ENCODE measurements at places on chromosomes 12 and 14.

DNA sequence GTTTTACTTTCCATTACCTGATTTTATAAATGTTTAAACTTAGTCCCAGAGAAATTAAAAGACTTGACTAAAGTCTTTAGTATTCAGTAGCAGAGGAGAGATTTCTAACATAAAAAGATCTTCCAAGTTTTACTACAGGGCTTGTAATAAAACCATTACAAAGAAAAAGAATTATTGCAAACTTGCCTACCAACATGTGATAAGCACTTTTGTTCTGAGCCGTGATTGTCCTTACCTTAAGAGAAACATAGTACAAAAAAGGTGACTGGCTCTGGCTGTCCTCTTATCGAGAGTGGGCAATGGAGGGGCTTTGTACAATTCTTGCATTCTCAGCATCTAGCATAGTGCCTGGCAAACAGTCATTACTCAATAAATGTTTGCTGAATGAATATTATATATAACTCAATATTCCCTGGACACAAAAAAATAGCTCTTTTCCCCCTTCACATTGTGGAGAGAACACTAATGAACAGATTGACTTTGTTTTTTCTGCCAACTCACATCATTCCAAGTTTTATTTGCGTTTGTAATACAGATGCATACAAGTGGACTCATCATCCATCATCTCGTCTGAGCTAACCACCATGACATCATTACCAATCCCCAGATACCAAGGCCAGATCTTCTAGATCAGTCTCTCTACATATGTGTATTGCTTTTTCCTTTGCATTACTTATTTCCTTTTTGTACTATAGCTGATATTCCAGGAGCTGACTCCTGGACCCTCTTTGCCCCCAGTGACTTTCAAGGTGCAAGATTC, 192.8 kb upstream of the EEA1 start:
- no peak for DNase-seq

DNA sequence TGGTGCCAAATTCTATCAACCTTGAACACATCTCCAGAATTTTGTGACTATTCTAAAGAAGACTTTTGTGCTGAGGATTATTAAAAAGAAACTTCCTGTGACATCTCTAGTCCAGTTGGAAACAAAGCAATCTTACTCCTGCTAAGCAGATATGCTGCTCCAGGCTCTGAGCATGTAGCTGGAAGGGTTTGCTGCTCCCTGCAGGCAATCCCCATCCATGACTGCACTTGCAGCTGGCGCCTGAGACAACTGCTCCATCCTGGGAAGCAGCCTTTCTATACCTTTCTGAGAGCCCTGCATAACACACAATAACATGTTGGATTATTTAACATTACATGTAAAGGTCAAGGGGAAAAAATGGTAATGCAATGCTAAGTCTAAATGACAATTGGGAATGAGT, 105.1 kb downstream of the NDUFA12 start:
- DNase-seq = no peak

GRCh38 chr14:89288114-89288513, 128.9 kb downstream of the FOXN3 start:
- DNase-seq = no peak

- no peak for DNase-seq
Measured at GRCh38 chr14:39562175-39562574, 129.9 kb upstream of the FBXO33 start.

GRCh38 chr14:76918782-76919394, 92.7 kb downstream of the LRRC74A start:
- DNase-seq = no peak

DNA sequence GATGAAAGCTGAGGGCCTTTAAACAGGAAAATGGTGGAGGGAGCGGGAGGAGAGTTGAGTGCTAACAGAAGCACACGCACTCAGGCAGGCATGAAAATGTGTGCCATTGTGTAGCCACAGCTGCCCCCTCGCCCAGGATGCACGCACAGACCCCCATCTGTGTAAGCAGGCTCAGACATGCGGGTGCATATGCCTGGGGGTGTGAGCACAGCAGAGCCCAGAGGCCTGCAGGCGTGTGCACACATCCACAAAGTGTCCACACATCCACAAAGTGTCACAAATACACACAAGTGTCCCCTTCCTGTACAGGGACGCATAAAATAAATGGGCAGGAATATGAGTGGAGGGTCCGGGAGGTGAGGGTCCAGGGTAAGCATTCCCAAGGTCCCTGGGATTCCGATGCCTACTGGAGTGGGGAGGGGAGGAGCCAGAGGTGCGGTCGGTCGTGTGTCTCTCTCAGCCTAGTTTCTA, 805 bp upstream of the KRT7 start:
- no peak for DNase-seq

DNA sequence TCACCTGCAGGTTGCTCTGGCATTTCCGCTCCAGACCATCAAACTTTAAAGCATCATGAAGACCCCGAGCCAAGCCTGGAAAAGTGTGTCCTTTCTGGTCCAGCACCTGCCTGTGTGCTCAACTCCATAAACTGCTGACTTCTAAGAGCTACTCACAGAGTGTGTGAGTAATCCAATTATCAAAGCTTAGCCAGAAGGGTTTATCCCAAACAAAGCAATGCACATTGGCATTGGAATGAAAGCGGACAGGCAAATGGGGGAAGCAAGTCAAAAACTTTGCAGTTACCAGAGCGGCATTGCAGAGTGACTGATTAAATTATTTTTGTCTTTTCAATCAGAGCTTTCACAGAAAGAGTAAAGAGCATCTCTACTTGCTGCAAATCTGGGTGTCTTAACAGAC, 1262.4 kb upstream of the SEL1L start:
- DNase-seq = no peak

- DNase-seq = no peak
Measured at GRCh38 chr12:571795-572531, 91.3 kb downstream of the NINJ2 start.

- no peak for DNase-seq
Measured at GRCh38 chr12:118650586-118650960, 274.2 kb downstream of the SUDS3 start.

- DNase-seq = no peak
Measured at GRCh38 chr14:72291908-72292688, 359.9 kb downstream of the RGS6 start.

- no peak for DNase-seq
Measured at GRCh38 chr12:116591855-116592637, 32.9 kb downstream of the MAP1LC3B2 start.

GRCh38 chr14:104676130-104676693, 13.2 kb upstream of the INF2 start:
- DNase-seq = no peak

- no peak for DNase-seq
Measured at GRCh38 chr14:98028162-98028561, 1231.0 kb downstream of the VRK1 start.

GRCh38 chr12:129719416-129719815, 184.4 kb downstream of the TMEM132D start:
- DNase-seq = no peak

DNA sequence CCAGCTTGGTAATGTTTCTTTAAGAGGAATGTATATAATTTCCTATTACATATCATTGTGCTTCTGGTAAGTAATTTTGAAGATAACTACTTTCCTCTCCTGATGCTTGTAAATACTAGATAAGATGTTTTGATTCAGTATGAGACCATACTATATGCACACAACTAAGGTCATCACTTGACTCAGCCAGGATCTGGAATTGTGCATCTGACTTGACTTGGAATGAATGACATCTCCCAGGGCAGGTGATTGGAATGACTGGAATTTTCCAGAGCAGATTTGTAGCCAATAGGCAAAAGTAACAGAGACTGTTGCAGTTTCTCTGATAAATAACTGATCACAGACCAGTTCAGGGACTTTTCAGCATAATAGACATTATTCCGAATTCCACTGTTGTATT, 11.1 kb downstream of the BEST3 start:
- DNase-seq = no peak

DNA sequence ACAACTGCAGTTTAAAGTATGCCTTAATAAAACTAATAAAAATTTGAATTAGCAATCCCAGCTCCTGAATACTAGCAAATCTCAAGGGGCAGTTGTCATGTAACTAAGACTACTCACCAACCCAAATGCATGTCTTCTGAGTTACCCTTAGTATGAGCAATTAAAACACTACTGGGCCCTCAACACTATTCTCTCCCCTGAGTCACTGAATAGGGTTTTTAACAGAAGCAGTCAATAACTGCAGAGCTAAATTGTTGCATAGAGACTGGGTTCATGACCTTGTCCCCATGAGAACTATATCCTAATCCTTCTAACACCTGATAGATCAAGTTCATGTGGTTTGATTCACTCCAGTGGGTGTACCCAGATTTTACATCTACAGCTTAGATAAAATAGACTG, 38.8 kb downstream of the MDM1 start:
- DNase-seq = no peak

DNA sequence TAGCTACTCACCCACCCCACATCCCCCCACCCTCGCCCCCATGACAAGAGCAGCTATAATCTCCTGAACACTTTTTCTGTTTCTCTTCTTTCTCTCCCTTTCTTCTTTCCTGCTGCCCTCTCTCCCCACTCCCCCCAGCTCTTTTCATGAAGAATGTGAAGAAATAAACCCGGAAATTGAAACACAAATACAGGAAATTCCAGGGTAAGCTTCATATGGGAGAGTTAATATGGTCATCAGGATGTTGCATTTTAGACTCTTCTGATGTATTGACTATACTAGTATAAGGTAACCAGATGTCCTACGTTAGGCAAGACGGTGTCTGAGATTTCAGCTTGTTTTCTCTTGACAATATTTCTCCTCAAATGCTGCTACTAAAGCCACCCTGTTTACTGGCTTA, 41.6 kb upstream of the LRIG3 start:
- no peak for DNase-seq

DNA sequence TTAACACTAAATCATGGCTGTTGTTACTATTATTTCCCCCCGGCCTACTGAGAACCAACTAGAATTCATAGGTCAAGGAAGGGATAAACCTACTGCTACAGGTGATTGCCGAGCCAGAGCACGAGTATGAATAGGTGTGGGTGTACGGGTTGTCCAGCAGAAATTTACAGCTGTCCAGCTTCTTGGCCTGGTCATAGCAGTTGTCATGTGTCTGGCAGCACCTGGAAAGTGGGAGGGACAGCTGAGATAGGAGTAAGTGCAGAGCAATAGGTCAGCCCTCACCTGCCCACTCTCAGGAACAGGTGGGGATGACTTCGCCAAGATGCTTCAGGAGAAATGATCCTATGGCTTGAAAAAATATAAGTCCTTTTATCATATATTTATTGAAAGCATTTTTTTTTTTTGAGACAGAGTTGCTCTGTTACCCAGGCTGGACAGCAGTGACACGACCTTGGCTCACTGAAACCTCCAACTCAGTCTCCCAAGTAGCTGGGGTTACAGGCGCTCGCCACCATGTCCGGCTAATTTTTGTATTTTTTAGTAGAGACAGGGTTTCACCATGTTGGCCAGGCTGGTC, 2.6 kb downstream of the PLA2G1B start:
- no peak for DNase-seq

- no peak for DNase-seq
Measured at GRCh38 chr14:72443256-72443655, 450.6 kb downstream of the DPF3 start.
